ENCODE measurements at places on chromosomes 6 and 20.

DNA sequence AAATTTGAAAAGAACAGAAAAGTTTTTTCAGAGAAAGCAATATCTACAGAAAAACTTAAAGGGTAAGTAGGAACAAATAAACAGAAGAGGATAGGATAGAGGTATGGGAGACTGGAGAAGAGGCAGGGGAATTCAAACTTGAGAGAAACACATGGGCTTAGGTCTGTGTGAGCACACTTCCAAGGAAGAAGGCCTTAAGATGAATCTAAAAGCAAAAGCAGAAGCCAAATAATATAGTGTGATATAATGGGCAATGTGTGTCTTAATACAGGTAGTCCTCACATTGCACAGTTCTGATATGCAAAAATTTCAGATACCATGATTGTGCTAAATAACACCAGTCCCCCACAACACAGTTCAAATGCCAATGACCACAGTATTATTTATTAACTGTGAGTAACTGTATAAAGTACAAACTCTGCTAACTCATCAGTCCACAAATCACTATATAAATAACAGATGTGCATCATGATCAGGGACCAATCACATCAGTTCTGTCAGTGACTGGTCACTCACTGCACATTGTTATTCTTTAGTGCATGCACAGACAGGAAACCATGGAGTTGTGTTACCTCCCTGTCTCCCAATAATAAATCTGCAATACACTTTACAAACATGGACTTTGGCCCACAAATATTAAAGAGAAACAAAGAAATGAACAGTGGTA, 18.6 kb downstream of the SNX14 start:
- DNase-seq: no peak

DNA sequence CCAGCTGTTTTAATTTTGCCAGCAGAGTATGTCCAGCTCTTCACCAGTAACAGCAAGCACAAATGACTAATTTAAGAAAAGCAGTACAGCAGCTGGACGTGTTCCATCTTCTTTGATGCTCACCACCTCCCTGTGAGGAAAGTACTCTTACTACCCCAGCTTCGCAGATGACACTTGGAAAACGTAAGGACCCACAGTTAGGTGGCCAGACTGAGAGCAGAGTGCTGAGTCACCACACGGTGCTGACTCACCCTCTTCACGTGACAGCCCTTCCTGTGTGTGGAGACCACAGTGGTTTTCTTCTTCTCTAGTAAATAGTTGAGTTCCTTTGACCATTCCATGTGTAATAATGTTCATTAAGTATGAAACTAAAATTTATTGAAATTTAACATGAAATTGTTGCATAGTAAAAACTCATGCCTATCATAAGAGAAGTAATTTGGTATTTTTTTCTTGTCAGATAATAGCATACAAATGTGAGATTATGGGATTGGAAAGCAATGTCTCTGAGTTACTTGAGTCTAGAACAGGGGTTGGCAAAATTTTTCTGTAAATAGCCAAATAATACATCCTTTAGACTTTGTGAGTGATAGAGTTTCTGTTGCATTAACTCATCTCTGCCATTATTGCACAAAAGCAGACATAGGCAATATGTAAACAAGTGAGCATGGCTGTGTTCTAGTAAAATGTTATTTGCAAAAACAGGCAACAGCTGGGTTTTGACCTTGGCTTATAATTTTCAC, 76.6 kb downstream of the SLX4IP start:
- DNase-seq: peak; percentile 60

- DNase-seq: no peak
These were observed 34.1 kb upstream of the LAMA4 start for GRCh38 chr6:112288475-112288874.

DNA sequence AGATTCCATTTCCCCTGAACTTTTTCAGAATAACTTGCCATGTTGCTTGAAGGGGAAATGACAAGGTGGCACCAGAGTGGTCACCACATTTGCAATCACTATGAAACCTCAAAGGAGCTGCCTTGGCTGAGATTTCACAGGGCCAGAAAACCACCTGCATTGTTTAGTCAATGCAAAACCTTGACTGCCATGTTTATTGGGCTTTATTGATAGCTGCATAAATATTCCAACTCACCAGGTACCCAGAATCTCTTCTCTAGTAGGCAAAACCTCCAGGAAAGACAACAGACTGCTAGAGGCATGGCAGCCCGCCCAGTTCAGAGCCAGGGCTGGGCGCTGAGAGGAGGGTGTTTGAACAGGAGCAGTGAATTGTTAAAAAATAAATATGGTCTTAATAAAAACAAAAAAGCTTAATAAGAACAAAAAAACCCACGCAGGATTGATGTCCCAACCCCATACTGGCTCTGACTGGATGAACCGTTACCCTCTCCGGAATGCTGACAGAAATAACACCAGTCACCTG, 375.6 kb downstream of the ZFAND3 start:
- DNase-seq: no peak

DNA sequence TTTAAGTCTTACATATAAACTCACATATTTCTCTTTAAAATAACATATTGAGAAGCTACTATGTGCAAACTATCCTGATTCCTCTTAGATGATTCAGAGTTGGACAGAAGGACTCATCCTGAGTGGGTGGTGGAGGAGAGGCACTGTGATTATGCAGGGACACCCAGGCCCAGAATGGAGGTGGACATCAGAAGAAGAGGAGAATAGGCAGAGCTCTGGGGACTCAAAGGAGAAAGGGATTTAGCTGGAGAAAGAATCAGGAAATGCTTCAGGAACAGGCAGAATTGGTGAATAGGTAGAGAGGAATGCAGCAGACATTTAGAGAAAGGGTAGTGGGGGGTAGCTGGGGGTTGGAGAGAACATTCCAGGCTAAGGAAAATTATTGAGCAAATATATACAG, 17.4 kb downstream of the RCAN2 start:
- no peak for DNase-seq

Data from activated naive CD8-positive, alpha-beta T cell treated with anti-CD3 and anti-CD28 coated beads, Interleukin-2, amount 10 ng/mL, durations not matched to agents 7 days and 5 days (primary cell).